Stimulated activated CD4-positive, alpha-beta T cell treated with anti-CD3 and anti-CD28 coated beads, Interleukin-2, amount 100 ng/mL, for 48 hours (primary cell): ENCODE measurements at places on chromosomes 7 and 10.

GRCh38 chr7:31776616-31777015 lies 89.6 kb downstream of the PPP1R17 start:
- DNase-seq = no peak

- no peak for DNase-seq
Measured at GRCh38 chr10:971150-971542, 17.1 kb upstream of the GTPBP4 start.

DNA sequence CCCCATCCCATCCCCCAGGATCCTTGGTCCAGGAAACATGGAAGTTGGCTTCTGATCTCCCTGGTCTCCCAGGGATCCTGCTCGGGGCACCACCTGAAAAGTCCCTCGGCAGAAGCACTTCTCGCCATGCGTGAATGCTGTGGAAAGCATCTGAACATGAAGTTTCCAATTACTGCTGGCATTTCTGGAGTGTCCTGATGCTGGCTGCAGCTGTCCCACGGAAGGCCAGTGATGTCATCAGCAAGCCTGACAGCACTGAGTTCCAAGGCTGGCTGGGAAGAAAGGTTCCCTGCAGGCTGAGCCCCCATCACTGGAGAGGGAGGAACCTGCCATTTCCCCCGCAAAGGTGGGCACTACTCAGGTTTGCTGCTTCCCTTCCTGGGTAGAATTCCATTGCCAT lies 71.4 kb downstream of the KCNMA1 start:
- DNase-seq = no peak

DNA sequence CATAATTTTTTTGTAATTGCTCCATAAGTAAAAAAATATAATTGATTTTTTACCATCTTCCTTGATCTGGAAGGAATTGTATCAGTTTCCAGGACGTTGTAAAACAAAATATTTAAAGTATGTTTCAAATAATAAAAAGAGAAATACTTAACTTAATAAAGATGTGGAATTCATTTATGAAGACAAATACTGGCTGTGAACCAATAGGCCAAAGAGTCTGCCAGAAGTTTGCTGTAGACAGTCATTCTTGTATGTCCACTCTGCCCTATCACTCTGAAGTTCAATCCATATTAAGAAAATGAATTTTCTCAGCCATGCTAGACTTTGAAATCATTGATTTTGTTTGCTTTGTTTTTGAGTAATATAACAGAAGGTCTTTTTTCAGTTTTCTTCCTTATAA lies 256.4 kb downstream of the TRIL start:
- DNase-seq = no peak

DNA sequence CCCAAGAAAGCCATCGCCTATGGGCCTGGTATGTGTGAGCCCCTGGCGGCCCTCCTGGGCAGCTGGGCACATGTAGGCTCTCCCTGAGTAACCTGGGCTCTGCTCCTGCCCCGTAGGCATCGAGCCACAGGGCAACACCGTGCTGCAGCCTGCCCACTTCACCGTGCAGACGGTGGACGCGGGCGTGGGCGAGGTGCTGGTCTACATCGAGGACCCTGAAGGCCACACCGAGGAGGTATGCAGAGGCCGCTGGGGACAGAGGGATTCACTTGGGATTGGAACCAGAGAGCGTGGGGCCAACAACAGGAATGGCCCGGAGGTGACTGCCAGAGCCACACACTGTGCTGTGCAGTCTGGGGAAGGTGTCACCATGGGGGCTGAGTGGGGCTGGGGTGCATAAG lies 7.3 kb downstream of the FLNC start:
- no peak for DNase-seq

DNA sequence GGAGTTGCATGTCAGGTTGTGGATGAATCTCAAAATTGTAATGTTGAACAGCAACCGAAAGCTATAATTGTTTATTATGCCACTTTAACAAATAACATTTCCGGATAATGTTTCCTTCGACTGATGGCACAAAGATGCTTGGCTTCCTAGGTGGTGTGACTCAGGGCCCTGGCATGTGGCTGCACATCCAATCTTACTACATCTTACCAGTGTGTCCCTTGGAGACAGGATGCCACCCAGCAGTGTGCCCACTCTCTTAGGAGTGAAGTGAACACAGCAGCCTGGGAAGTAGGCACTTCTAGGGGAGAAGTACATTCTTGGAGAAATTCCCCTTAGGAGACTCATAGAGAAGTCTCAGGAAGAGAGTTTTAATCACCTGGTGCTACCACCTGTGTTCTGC lies 33.0 kb upstream of the GPR26 start:
- DNase-seq = no peak
